SJSA1 (cell line): ENCODE measurements at places on chromosomes 13 and 19.

- no peak for DNase-seq
Observed at GRCh38 chr19:3778104-3778867, 6.3 kb upstream of the RAX2 start.

DNA sequence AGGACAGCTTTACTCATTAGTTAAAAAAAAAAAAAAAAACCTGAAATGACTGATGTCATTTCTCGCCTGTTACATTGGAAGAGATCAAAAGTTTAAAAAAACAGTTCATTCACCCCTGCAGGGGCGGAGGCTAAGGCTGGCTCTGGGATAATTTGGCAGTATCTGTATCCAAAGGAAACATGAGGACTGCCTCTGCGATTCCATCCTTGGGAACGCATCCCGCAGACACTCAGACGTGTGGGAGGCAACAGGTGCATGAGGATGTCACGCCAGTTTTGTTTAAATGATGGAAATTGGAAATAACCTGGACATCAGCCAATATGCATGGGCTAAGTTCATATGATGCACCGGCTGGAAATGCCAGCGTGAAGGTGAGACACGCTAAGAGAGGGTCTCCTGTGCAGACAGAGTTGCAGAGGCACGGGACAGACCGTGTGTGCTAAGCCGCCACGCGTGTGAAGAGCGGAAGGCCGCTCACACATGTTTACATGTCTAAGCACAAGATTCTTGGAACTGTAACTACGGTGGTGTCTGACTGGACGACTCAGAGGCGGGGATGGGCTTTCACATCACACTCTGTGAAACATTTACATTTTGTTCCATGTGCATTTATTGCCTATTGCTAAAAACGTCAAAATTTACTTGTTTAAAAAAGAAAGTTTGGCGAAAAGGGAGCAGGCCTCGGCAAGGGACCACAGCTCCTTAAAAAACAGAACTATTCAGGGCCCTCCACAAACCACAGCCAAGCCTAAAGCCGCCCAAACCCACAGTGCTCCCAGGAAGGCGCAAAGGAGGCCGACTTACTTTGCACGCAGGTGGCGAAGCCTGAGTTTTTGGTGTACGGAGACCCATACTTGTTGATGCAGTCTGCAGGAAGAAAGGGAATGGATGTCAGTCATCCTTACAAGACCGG is 17.9 kb downstream of the GAS6 start:
- no peak for DNase-seq

DNA sequence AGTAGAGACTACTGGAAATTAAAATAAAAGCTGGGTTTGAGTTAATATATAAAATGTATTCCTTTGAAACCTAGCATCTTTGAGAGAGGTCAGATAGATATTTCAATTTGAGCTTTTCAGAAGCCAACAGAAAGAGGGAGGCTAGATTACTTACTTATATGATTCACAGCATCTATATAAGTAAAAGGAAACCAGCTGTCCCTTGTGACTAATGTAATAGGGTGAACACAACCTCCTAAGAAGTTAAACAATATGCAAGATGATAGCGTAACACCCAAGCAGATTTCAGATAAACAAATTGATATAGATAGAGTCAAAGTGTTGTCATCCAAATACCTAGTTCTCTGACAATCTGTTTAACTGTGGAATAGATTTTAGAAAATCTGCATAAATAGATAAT is 393.5 kb upstream of the GPC6 start:
- no peak for DNase-seq

DNA sequence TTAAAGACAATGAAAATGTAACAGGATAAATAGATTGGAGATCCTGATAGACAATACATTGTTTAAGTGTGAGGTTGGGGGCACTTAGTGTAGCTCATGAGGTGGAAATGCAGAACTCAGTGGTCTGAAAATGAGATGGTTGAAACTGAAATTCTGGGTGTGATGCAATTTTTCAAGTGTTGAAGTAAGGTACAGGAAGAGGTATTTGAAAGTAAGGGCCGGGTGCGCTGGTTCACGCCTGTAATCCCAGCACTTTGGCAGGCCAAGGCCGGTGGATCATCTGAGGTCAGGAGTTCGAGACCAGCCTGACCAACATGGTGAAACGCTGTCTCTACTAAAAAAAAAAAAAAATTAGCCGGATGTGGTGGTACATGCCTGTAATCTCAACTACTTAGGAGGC is 113.0 kb downstream of the UFM1 start:
- no peak for DNase-seq

GRCh38 chr13:43894438-43894837 is 14.7 kb downstream of the LACC1 start:
- DNase-seq: no peak

GRCh38 chr13:106132216-106132615 is 403.2 kb downstream of the EFNB2 start:
- DNase-seq: no peak

- no peak for DNase-seq
Observed at GRCh38 chr13:26601669-26602068, 44.2 kb downstream of the WASF3 start.
